H1 (cell line): ENCODE measurements at places on chromosomes 16 and 17. TPM values are rescaled to one million over a fixed set of nuclear protein-coding genes. Genes with fewer than 3 reads are reported as not detected.

STH gene
- total RNA-seq, result not detected in 2 replicates

SERPINF2 gene
- 1.6 and 1.8 TPM in 2 replicates for total RNA-seq

CCL7 gene
- not detected in 2 replicates for total RNA-seq

IRX6 gene
- 0.55 and 0.61 TPM in 2 replicates for total RNA-seq

PABPN1L gene
- total RNA-seq, result not detected in 2 replicates

MAPT gene
- 1.7 and 2.4 TPM in 2 replicates for total RNA-seq

ZNF750 gene
- total RNA-seq, result not detected in 2 replicates

MT3 gene
- total RNA-seq, result not detected in 2 replicates

DNA sequence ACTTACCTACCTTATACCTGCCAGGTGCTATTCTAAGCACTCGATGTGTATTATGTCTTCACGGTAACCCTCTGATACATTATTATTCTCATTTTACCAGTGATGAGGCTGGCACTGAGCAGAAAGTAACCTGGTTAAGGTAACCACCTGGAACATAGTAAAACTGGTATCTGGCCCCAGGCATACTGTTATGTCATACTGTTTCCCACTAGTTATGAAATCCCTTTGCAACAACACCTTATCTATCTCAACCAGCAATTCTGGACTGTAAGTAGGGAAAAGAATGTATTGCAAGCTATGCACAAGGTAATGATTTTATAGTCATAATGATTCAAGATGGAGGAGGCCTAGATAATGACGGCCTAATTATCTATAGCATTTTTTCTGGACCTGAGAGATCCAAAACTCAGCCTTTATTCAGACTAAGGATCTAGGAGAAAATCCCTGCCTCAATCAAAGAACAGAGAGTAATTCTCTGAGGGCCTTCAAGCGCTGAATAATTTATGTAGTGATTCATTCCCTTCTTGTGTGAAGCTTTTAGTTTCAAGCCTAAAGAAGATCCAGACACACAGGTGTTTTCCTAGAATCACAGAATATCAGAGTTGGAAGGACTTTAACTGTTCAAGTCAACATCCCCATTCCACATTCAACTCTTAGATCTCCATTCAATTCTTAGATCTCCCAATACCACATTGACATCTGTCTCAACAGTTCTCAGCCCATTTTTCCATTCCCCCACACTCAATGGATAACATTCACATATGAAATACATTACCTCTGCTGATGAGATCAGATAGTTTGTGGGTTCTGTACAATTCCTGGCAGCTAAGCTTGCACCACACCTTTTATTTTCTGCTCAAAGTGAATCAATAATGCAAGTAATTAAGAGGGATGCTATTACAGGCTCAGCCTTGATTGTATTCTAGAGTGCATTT is 14.9 kb upstream of the MMD start:
- H3K36me3 ChIP-seq, result no peaks in the 10 kb centered on the region
- H3K27me3 ChIP-seq, result no peaks in the 10 kb centered on the region
- H3K27ac ChIP-seq, result no peak overlapping the region
- H3K4me3 ChIP-seq, result no peak overlapping the region

DNA sequence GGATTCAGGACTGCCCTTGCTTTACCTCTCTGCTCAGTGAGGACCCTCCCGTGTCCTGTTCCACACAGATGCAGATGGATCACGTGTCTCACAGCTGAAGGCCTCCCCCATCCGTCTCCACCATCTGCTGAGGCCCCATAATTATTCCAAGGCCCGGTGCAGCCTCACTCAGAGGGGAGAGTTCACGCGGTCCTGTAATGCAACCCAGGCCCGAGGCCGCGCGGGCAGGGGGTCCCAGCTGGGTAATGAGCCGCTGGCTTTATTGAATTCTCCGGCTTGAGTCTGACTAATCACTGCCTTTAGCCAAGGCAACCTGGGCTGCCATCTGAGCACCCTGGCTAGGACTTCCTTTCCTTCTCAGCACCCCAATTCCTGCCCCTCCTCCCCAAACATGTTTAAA is 4.4 kb upstream of the WFIKKN2 start:
- H3K27ac ChIP-seq, result no peak overlapping the region
- no peak for DNase-seq
- no peak overlapping the region for H3K4me3 ChIP-seq
- H3K4me1 ChIP-seq, result peaks cover 33% of the 10 kb centered on the region

DNA sequence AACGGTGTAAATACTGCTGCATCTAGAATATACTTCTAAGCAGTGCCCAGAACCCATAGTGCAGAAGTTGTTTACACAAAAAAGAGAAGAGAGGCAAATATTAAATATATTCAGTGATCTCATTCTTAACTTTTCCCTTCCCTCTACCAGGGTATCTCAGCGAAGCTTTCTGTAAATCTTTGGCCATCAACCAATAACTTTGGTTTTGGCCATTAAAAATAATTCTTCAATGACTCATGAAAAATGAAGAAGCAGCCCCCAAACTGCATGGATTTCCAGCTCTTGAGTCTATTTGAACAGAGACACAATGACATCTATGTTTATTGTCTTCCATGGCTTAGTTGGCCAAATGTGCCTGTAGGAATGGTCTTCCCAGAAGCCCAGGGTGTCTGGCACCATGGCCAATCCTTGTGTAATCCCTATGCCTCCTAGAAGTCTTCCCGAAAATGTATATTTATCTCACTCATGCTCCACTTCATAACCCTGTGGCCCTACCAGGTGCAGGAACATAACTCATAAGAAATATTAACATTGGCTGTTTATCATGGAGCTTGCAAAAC is 646.6 kb downstream of the TOX3 start:
- peaks cover 4% of the 10 kb centered on the region for H3K4me1 ChIP-seq
- H3K36me3 ChIP-seq, result no peaks in the 10 kb centered on the region
- H3K27me3 ChIP-seq, result no peaks in the 10 kb centered on the region
- H3K4me3 ChIP-seq, result no peak overlapping the region
- DNase-seq, result no peak

GRCh38 chr17:21452377-21453143 is 76.4 kb downstream of the KCNJ12 start:
- no peaks in the 10 kb centered on the region for H3K27me3 ChIP-seq
- DNase-seq, result peak; percentile 69
- no peak overlapping the region for H3K27ac ChIP-seq
- H3K4me3 ChIP-seq, result no peak overlapping the region

- H3K27ac ChIP-seq, result no peak overlapping the region
- DNase-seq, result no peak
- no peaks in the 10 kb centered on the region for H3K36me3 ChIP-seq
- no peaks in the 10 kb centered on the region for H3K4me1 ChIP-seq
- no peaks in the 10 kb centered on the region for H3K27me3 ChIP-seq
Measured at GRCh38 chr17:55434721-55435120, 13.1 kb upstream of the MMD start.

- no peak for DNase-seq
- H3K4me3 ChIP-seq, result no peak overlapping the region
Measured at GRCh38 chr17:14201988-14202380, 34.7 kb downstream of the CDRT15 start.

- no peaks in the 10 kb centered on the region for H3K27me3 ChIP-seq
- no peak overlapping the region for H3K27ac ChIP-seq
- H3K4me3 ChIP-seq, result no peak overlapping the region
- H3K4me1 ChIP-seq, result no peaks in the 10 kb centered on the region
- DNase-seq, result no peak
- no peaks in the 10 kb centered on the region for H3K36me3 ChIP-seq
Measured at GRCh38 chr17:40922239-40922638, 15.2 kb downstream of the KRT23 start.

- H3K4me3 ChIP-seq, result no peak overlapping the region
- DNase-seq, result no peak
- H3K4me1 ChIP-seq, result no peaks in the 10 kb centered on the region
- no peaks in the 10 kb centered on the region for H3K36me3 ChIP-seq
Measured at GRCh38 chr17:13346592-13346991, 255.1 kb downstream of the HS3ST3A1 start.

- DNase-seq, result no peak
- no peak overlapping the region for H3K27ac ChIP-seq
- no peaks in the 10 kb centered on the region for H3K27me3 ChIP-seq
- no peaks in the 10 kb centered on the region for H3K4me1 ChIP-seq
- no peak overlapping the region for H3K4me3 ChIP-seq
Measured at GRCh38 chr17:77521076-77521475, 380.3 kb downstream of the SEC14L1 start.

GRCh38 chr16:60091529-60091928 is 1357.4 kb upstream of the GOT2 start:
- H3K36me3 ChIP-seq, result no peaks in the 10 kb centered on the region
- H3K4me1 ChIP-seq, result no peaks in the 10 kb centered on the region
- H3K27me3 ChIP-seq, result no peaks in the 10 kb centered on the region
- no peak overlapping the region for H3K27ac ChIP-seq

- no peaks in the 10 kb centered on the region for H3K27me3 ChIP-seq
- no peak for DNase-seq
- H3K4me3 ChIP-seq, result no peak overlapping the region
- no peaks in the 10 kb centered on the region for H3K4me1 ChIP-seq
- no peak overlapping the region for H3K27ac ChIP-seq
Measured at GRCh38 chr16:55179852-55180585, 144.0 kb upstream of the IRX6 start.
